ENCODE measurements at places on chromosomes 11 and 22.

DNA sequence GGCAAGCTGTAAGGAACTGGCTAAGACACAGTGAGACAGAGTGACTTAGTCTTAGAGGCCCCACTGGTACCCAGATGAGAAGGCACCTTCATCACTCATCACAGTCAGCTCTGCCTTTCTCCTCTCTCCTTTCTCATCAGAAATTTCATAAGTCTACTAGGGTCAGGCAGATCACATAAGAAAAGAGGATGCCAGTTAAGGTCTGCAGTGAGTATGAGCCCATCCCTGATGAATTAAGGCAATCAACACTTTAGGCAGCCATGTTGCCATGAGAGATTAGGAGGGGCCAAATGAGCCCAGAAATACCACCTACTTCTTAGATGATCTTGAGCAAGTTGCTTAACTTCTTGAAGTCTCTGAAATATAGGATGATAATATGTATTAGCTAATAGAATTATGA is 11.9 kb upstream of the HBE1 start:
- no peak for DNase-seq

- no peak for DNase-seq
Measured at GRCh38 chr11:11463405-11463804, 110.4 kb upstream of the CSNK2A3 start.

DNA sequence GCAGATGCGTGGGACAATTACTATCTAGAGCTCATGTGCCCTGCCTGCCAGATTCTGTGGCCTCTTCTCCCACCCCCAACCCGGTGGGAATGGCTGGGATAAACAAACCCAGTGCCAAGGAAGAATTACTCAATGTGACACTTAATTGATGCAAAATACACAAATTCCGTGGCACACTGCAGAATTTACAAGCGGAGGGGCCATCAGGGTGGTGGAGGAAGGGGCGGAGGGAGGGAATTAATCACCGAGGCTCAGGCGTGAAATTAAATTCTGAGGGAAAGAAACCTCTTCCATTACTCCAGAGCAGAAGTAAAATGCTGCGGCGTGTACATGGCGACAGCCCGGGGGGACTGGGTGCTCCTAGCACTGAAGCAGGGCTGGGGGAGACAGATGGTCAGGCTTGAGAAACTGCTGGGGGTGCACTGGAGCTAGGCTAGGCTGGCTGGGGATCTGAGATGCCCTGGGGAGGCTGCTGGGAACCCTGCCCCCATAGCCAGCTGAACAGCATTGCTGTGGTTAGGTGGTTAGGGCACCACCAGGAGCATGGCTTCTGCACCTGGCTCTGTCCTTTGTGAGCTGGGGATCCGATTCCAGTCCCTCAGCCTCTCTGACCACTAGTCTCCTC is 200.6 kb downstream of the CEP164 start:
- DNase-seq: no peak

- DNase-seq: no peak
Measured at GRCh38 chr11:1486054-1486825, at the start of gene MOB2. Gene MOB2 (minus strand): TSS chr11:1486779. CDS start chr11:1486556, 223 bp downstream.

DNA sequence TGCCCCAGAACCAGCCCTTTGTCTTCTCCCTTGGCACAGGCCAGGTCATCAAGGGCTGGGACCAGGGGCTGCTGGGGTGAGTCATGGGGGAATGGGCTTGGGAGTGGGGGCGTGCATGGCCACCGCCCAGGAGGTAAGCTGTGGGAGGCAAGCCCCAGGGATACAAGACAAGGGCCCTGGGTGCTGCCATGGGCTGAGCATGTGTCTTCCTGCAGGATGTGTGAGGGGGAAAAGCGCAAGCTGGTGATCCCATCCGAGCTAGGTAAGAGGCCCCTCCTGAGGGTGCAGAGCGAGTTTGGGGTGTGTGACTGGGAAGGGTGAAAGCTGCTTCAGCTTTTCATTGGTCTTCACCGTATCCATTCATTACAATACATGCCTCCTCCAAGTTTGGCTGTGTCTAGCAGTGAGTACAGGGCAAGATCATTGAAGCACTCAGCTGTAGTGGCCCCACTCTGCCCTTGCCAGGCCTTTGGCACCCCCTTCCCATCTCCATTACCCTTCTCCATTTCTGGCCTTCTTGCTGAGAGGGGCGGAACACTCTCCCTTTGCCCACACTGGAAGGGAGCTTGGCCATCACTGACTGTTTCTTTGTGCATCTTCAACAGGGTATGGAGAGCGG is 2.5 kb downstream of the FKBP2 start:
- no peak for DNase-seq

DNA sequence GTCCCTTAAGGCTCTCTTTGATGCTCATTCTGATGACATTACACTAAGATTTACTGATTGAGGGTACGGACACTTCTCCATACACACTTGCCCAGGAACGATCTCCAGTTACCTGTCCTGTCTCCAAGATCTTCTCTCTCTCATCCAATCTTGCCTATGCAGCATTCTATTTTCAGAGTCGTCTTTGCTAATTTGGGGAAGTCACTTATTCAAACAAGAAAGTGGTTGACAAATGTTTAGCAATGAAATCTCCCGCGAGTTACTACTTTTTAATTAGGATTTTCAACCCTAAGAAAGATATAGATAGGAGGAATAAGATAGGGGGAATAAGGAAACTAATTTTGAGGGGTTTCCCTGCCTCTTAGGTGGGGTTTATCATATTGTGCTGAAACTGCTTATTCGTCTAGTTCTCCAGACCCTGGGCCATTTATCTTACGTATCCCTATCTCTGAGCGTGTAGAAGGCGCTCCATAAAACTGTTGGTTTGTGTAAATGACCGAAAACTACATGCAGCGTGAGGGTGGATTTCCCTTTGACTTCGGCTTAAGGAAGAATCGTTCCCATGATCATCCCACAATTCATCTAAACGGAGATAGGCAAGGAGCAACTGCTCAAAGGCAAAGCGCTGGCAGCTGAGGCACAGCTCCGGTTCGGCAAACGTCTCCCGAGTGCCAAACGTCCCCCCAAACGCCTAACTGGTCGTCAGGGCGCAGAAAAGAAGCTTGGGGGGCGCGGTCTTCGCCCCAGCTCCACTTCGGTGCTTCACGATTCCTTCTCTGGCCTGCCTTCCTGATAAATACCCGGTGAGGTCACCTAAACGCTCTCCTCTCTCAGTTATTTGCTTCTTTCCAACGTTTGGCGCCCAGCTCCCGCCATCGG is 804 bp downstream of the APIP start:
- no peak for DNase-seq

- no peak for DNase-seq
Measured at GRCh38 chr11:29208117-29208516, 808.7 kb downstream of the KCNA4 start.

GRCh38 chr22:20117633-20118299 is 740 bp upstream of the TRMT2A start:
- no peak for DNase-seq

DNA sequence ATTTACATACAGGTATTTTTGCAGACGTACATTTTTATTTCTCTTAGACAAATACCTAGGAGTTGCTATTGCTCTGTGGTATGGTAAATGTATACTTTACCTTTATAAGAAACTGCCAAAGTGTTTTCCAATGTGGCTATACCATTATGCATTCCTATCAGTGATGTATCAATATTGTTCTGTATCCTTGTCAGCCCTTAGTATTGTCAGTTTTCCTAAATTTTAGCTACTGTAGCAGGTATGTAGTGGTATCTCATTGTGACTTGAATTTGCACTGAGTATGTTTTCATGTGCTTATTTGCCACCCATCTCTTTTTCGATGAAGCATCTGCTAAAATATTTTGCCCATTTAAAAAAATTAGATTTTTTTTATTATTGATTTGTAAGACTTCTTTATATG is 37.0 kb downstream of the CLPB start:
- DNase-seq: no peak

- no peak for DNase-seq
Measured at GRCh38 chr11:1401656-1402221, 12.0 kb downstream of the BRSK2 start.

DNA sequence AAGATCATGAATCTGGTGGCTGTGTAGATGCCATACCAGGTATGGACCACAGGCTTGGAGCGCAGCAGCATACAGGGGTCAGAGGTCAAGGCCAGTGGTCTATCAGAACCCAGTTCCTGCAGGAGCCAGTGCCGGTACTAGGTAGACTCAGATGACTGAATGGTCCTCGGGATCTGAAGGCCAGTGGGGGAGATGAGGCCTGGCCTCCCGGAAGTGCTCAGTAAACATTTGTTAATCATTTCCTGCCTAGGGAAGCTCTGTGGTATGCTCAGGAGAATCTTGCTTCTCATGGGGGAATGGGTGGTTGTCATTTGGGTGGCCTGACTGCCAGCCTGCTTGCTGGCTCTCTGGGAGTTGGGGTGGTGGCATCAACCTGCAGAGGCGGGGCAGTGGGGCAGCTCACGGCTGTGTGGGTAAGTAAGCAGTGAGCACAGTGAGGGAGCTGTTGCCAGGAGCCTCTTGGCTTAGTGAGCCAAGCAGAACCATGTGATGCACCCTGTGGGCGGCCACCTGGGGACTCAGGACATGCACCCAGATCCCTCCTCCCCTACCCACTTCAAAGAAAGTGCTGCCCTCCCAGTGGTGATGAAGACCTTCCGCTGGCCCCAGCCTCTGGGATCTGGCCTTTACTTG is 33.0 kb downstream of the PTPRJ start:
- no peak for DNase-seq

DNA sequence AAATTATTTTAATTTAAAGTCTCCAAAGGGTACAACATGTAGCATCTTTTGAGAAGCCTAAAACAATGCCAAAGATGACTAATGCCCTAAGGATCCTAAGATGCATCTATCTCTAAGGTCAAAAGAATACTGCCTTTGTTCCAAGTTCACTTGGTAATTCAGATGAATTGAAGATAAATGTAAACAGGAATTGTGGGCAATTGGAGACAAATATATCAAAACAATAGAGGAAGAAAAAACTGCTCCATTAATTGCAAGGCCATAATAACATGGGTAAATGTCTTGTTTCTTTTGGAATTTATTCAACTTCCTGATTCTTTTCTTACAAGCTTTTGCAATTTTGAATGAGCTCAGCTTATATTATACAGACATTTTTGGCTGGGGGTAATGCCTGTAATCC is 338.6 kb downstream of the TTC28 start:
- DNase-seq: no peak

GRCh38 chr11:40338739-40339138 is 1120.7 kb downstream of the LRRC4C start:
- DNase-seq: no peak

DNA sequence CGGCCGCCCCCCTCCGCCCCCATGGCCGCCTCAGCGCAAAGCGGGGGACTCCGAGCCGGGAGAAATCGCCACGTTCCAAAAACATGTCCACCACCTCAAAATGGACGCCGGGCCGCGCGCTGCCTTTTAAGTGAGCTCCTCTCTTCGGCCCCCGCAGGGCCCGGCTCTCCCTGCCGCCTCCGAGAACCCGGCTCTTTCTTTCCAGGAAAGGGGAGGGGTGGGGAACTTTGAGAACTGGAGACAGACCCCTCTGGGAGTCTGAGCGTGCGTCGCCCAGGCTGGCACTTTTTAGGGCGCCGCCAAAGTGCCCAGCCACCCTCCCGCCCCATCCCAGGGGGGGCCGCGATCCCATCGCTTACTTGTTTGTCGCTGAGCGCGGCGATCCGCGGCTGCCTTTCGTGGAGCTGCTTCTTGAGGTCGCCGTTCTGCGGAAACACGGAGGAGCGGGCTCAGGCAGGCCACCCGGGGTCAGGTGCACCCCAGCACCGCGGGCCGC is 1.6 kb downstream of the PHF21B start:
- DNase-seq: no peak

GRCh38 chr11:78298291-78298771 is 109.6 kb downstream of the USP35 start:
- DNase-seq: no peak

DNA sequence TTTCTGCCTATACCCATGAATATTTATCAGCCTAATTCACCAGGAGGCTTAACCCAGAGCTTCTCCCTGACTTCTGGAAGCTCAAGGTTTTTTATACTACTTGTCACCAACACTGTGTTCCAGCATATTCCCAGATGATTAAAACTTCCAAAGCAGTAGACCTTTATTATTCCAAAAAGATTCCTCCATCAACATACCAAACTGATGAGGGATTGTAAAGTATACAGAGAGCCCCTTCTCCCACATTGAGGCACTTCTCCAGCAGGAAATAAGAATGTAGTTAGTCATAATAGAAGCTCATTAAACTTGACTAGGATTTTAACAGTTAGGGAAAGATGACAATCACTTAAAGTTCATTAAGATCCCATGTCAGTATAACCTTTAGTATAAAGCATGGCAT is 51.4 kb upstream of the CEP126 start:
- no peak for DNase-seq

GRCh38 chr11:82858556-82859091 is 41.6 kb downstream of the PRCP start:
- DNase-seq: no peak

GRCh38 chr22:41535244-41535643 is 9.0 kb downstream of the POLR3H start:
- DNase-seq: no peak

DNA sequence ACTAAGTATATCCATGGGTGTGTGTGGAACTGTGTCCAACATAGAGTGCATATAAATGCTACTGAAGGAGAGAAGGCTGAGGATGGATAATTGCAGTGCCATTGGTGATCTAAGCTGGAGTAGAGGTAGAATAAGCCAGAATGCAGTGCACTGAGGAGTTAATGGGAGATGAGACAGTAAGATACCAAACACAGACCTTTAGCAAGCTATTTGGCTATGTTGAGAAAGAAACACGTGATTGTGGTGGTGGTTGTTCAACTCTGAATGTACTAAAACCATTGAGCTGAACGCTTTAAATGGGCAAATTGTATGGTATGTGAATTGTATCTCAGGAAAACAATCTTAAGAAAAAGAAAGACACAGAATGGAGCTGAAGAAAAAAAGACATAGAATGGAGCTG is 22.8 kb downstream of the JAML start:
- no peak for DNase-seq

DNA sequence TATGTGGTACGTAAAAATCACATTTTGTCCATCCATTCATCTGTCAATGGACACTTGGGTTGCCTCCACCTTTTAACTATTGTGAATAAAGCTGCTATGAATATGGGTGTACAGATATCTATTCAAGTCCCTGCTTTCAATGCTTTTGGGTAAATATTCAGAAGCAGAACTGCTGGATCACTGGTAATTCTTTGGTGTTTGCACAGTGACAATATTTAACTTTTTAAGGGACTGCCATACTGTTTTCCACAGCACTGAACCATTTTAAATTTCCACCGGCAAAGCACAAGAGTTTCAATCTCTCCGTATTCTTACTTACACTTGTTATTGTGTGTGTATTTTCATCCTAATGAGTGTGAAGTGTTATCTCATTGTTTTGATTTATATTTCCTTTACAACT is 79.4 kb downstream of the RBFOX2 start:
- DNase-seq: no peak
